ENCODE measurements at places on chromosomes 3 and 15.
A peak's percentile ranks its signal among the peaks of the same experiment; 100 is the strongest.

GRCh38 chr3:155889212-155889611, 18.8 kb downstream of the GMPS start:
- no peak for DNase-seq

DNA sequence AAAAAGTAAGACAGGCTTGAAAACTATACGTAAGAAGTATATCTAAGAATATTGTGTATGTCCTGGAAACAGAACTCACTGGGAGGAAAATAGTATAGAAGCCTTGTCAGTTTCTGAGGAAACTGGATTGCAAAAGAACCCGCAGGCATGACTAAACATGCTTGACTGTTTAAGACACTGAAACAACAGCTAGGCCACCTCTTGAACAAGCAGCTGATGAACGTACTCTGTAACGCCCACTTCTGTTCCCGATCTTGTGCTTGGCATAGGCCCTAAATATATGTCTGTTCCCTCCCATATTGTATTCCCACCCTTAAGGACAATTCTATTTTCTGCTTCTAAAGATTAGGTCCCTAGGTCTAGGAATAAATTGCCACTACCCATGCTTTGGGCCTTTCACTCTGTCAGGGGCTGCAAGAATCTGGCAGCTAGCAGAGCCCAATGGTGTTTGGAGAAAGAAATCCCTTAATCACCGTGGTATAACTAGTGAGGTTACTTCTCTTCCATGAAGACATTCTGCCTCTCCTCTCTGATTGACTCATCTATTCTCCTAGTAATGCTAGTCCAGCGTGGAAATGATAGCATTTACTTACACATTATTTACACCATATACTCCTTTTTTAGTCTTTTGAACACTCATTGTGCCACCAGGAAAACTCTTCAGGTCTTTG, 46.2 kb downstream of the CD200 start:
- peak; percentile 93 for DNase-seq

DNA sequence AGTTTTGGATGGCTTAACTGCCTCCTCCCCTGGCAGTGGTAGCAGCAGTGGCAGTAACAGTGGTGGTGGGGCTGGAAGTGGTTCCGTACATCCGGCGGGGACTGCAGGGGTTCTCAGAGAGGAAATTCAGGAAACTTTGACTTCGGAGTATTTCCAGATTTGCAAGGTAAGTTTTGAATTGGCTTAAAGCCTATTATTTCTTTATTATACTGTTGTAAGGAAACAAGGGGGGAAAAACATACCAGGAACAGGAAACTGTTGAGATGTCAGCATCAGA, 1.5 kb downstream of the STXBP5L start:
- DNase-seq: no peak

GRCh38 chr3:184907681-184908649, 96.0 kb downstream of the VPS8 start:
- no peak for DNase-seq

DNA sequence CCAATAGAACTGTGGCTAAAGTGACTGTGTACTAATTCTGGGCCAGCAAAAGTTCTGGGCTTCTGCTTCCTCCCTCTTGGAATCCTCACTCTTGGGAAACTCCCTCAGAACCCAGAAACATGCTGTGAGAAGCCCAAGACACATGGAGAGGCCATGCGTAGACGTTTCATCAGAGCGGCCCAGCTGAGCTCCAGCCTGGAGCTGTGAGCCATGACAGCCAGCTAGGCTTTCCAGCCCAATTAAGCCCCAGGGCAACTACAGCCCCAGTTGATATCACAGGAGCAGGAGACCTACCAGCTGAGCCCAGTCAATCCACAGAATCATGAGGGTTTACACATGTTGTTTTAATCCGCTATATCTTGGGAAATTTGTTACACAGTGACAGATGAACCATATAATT, 43.6 kb upstream of the CNOT10 start:
- no peak for DNase-seq

Data from HCEC 1CT (cell line).